Spleen (tissue), 13 donors: ENCODE measurements at places on chromosomes 3 and 15. TPM values are rescaled to one million over a fixed set of nuclear protein-coding genes. Genes with fewer than 3 reads are reported as not detected.

The GABRR3 gene
- not detected for total RNA-seq

The DNAH1 gene
- 28.6 TPM for total RNA-seq

DNA sequence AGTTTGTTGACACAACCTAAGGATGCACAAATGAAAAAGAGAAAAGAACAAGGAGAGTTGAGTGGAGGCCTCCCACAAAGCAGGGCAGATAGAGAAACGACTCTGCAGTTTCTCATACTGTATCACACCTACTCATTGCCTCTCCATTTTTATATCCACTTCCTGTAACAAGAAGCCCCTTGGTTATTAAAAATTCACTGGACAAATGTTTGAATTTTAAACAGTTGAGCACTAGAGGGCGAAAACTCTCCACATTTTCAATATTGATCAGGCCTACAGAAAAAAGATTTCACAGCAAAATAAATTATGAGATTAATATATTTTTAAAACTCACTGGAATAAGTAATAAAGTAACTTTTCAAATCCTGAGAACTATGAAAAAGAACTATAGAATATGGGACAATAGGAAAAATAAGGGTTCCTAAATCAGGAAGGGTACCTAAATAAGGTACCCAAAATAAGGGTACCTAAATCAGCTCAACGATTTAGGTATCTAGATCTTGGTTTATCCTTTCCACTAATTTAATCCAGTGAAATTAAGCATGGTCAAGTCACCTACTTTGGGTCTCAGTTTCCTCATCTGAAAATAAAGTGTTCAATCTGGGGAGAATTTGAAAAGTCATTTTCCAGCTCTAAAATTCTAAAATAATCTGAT is 47.0 kb upstream of the PPIB start:
- no peak for DNase-seq
- H3K27ac ChIP-seq = no peak overlapping the region
- no peak overlapping the region for H3K4me3 ChIP-seq
- no peaks in the 10 kb centered on the region for H3K27me3 ChIP-seq
- peaks cover 34% of the 10 kb centered on the region for H3K36me3 ChIP-seq

- H3K27me3 ChIP-seq = no peaks in the 10 kb centered on the region
- H3K36me3 ChIP-seq = no peaks in the 10 kb centered on the region
- no peak overlapping the region for H3K27ac ChIP-seq
- DNase-seq = no peak
- no peaks in the 10 kb centered on the region for H3K4me1 ChIP-seq
- no peak overlapping the region for H3K4me3 ChIP-seq
Observed at GRCh38 chr3:195574497-195575304, 9.0 kb downstream of the APOD start.
